KBM-7 (cell line): ENCODE measurements at places on chromosomes 1 and 21.

DNA sequence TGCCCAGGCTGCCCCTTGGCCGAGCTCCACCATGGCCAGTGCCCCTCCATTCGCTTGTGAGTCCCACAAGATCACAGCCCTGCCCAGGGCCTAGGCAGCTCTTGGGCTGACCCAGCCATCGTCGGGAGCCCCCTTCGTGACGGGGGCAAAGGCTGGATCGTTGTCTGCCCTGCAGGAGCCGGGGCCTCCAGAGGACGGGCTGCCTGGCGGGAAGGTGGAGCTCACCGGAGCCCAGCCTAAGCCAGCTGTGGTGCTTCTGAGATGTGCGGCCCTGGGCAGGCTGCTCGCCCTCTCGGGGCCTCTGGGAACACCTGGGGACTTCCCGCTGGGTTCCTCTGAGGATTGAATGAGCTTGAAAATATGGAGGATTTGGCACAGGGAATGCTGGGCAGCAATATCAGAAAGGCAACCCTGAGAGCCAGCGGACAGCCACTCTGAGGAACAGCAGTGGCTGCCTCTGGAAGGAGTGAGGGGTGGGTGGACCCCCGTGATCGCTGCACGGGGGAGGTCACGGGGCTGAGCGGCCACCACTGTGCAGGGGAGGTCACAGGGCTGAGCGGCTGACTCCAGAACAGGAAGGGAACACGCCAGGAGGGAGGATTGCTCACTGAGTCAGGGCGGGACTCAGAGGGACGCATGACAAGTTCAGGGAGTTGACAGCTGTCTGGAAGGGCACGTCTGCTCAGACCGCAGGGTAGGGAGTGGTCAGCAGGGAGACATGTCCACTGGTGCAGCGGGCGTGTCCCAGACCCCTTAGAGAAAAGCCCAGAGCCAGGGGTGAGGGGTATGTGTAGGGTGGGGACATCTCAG lies 19.3 kb downstream of the TP73 start:
- DNase-seq = no peak

GRCh38 chr1:55311057-55311641 lies 96.0 kb upstream of the USP24 start:
- no peak for DNase-seq

DNA sequence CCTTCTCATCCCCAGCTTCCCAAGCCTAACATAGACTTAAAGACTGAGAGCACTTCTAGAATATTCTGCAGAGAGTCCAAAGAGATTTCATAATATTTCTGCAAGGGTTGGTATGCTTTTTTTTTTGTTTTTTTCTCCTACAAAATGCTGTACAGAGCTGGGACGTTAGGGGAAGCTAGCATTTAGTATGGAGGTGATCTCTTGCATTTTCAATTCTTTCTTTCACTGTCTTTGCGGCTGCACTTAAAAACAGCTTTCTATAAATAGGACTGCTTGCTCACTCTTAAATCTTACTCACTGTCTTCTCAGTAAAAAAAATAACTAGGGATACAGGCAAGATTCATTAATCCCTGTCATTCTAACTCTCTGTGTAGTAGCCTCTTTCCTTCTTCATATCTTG lies 7.4 kb downstream of the DSCAM start:
- DNase-seq = no peak

- DNase-seq = no peak
These were observed 24.3 kb upstream of the APP start for GRCh38 chr21:26194811-26195251.

GRCh38 chr1:8364528-8365442 lies 46.9 kb downstream of the SLC45A1 start:
- DNase-seq = no peak

DNA sequence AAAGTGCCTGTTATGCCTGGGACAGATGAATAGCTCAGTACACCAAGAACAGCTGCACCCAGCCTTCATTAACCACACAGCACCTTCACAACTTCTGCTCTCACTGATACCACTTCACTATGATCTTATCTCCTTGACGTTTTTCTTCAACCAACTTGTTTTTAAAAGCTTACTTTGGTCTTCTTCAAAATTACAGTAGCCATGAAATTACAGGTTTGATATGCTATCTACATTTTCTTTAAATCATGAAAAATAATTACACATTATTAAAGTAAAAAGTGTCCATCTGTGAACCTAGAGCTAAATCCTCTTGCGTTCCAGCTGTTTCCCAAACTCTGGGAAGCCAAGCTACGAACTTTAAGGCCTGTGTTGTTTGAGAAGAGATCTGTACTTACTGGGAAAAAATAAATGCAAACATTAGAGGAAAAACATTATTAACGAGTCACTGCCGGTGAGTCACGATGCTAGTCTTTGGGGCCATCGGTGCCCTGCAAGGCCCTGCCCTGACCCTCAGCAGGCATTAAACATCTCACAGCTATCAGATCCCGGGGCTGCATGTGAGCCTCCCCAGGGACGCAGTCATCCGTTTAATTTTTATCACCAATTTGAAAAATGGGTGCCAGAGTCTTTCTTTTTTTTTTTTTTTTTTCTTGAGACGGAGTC lies 56.3 kb upstream of the GPR153 start:
- DNase-seq = peak; percentile 4

DNA sequence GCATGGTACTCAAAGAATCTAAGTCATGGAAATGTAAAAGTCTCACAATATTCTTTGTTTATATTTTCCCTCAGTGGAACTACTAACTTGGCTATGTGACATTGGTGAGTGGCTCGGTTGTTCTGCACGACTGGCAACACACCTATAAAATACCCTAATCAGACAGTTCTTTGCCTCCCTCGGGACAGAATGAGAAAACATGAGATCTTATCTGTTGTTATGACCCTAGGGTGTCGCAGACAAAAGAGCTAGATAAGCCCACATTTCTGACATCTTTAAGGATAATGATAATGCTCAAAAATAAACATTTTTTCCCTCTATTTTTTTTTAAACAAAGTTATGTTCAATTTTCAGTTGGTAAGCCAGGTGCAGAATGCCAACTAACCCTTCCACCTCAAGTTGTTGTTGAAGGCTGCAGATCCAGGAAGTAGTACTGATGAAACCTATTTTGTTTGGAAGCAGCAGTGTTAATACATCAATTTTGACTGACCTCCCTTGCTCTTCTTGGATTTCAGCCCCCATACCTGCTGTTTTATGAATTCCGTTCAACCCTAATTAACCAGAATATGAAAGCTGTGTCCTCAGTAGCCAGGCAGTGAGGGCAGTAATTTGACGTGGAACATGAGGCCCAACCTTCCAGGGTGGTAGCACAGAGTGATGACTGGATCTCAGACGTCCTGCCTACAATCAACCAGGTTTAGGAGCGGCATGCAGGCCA lies 108.7 kb upstream of the DUSP10 start:
- no peak for DNase-seq

DNA sequence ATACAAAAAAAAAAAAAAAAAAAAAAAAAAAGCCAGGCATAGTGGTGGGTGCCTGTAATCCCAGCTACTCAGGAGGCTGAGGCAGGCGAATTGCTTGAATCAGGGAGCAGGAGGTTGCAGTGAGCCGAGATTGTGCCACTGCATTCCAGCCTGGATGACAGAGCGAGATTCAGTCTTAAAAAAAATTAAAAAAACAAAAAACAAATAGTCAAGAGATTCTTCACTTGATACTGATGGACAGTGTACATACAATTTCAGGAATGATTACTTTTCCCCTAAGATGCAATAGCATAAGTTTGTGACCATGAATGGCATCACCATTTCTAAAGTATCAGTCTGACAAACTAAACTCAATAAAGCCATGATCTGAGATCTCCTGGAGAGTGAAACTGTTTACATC lies 60.8 kb upstream of the IVNS1ABP start:
- DNase-seq = no peak

- no peak for DNase-seq
These were observed 42.5 kb downstream of the ZBTB40 start for GRCh38 chr1:22494144-22494543.

DNA sequence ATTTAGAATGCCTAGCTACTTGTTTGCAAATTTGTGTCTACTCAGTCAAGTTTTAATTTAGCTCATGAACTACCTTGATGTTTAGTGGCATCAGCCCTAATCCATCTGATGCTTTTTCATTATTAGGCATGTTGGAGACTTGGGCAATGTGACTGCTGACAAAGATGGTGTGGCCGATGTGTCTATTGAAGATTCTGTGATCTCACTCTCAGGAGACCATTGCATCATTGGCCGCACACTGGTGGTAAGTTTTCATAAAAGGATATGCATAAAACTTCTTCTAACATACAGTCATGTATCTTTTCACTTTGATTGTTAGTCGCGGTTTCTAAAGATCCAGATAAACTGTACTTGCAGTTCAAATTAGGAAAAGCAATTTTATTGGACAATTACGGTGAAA lies 7.6 kb downstream of the SOD1 start:
- DNase-seq = no peak

- DNase-seq = no peak
These were observed 2.0 kb downstream of the PLXNA2 start for GRCh38 chr1:208242146-208242545.

DNA sequence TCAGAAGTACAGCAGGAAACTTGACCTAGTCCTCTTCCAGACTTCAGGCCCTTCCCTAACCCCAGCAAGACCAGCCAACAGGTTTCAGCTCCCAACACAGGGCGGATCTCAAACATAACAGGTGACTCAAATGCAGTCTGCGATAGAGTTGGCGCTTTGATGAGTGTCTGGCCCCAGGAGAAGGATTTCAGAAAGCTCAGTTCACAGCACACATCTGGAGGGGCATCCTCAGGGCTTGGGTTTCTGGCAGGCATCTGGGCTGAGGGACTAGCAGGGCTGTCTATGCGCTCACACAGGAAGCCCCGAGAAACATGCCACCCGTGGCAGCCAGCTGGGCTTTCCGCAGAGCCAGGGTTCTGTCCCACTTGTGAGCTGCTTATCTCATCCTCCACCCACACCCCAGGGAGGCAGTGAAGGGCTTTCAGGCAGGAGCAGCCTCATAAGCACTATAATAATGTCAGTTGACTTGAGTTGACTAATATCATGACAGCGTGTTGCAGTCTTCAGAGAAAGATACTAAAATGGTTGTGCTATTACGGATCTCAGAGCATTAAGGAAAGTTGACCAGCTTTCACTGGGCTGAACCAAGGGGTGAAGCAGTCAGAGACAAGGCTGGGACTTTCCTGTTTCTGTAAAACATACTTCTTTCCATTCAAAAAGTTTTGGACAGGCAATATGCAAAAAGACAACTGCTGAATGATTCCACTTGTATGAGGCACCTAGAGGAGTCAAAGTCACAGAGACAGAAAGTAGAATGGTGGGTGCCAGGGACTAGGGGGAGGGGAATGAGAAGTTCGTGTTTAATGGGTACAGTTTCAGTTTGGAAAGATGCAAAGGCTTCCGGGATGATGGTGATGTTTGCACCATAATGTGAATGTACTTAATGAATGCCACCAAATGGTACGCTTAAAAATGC lies 233.0 kb upstream of the IRF2BP2 start:
- no peak for DNase-seq

DNA sequence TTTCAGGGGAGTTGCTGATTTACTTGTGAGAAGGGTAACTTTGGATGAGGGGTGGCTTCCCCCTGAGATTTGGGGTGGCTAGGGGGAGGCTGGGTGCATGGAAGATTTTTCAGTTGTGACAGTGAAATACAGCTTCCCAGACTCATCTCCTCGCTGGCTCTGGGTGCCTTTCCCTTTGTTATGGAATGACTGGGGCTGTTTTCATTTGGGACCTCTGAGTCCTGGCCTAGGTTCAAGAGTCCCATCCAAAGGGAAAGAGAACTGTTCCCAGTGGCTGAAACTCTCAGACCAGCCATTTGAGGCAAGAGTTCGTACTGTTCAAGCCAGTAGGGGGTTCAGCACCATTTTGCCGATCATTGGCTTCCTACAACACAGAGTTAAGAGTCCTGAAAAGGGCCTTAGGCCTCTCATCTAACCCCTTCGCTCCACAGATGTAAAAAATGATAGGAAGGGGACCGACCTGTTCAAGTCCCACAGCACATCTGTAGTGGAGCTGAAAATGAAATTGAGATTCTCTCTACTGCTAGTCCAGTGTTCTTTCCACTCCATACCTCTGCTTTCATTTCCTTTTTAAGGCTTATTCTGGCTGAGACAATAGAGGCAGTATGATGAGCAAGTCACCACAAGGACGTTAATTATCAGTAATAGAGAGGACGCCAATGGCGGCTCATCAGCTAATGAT lies 958 bp downstream of the DDR2 start:
- no peak for DNase-seq

DNA sequence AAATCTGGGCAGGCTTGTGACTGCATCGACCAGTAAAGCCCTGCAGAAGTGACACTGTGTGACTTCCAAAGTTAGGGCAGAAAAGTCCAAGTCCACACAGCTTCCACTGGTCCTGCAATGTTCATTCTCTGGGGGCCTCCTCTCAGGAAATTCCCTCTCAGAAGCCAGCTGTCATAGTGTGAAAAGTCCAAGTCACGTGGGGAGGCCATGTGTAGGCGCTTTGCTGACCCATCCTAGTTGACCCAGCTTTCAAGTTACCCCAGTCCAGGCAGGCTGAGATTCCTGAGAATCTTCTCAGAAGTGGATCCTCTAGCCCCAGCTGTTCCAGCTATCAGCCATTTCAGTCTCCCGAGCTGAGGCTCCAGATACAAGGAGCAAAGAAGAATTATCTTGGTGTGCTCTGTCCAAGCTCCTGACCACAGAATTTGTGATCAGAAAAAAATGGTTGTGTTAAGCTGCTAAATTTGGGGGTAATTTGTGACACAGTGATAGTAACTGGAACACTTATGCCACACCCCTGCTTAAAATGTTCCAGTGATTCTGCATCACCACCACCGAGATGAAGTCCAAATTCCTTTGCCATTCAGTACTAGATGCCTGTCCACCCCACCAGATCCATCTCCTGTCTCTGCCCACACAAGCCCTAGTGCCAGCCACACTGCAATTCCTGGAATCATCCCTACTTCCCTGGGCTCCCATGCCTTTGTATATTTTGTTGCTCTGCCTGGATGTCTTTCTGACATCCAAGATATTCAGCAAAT lies 2.5 kb upstream of the STUM start:
- DNase-seq = no peak

GRCh38 chr1:14602136-14602535 lies 3.7 kb downstream of the KAZN start:
- DNase-seq = no peak

DNA sequence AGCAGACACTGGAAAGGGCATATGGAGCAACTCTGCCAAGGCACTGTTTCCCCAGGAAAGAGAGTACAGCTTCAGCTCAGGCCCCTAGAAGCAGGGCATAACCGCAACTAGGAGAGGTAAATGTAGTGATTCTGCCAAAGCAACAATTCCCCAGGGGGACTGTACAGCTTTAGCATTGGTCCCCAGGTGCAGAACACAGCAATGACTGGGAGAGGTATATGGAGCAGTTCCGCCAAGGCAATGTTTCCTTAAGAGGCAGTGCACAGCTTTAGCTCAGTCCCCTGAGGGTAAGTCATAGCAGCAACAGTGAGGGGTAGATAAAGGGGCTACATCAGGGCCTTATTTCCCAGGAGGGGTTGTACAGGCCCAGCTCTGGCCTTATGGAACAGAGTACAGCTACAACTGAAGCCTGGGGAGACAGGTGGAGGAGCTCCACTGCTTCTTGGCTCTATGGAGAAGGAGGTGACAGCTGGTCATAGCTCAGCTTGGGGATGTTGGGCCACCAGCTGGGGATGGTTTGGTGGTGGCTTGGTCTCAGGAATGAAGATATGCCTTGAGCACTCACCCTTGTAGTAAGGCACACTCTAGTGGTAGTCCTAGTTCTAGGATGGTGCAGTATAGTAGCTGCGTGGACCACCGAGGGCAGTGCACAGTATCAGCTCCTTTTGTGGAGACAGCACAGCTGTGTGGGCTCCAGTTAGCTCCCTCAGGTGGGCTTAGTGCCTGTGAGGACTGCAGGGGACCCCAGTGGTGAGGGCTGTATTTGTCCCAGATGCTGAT lies 582.7 kb downstream of the PTPRC start:
- no peak for DNase-seq
